ENCODE measurements at places on chromosomes 6 and 20.

- DNase-seq = no peak
Observed at GRCh38 chr20:41432746-41433145, 66.1 kb upstream of the EMILIN3 start.

GRCh38 chr6:2134554-2134953 is 110.9 kb downstream of the GMDS start:
- DNase-seq = no peak

- DNase-seq = no peak
Observed at GRCh38 chr6:33144373-33144772, 47.9 kb downstream of the COL11A2 start.

DNA sequence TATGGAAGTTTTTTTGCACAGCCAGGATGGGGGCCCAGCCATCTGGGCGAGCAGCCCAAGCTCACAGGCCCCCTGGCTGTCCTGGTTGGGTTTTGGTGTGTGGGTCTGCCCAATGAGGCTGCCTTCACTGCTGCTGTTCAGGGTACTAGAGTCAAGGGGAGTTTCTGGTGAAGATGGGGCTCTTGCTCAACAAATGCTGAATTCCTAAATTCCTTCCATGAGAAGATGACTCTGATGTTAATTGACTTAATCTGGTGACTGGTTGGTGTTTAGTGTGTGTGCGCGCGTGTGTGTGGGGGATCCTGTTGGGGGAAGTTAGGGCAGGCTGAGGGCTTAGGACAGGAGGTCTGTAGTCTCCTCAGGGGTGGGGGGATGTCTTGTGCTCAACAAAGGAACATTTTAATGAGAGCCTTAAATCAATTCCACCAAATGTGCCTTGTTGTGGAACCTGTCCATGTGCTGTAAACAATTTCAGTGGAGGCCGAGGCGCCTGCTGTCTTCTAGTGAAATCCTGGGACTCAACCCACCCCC is 1.9 kb downstream of the PTK7 start:
- DNase-seq = no peak

DNA sequence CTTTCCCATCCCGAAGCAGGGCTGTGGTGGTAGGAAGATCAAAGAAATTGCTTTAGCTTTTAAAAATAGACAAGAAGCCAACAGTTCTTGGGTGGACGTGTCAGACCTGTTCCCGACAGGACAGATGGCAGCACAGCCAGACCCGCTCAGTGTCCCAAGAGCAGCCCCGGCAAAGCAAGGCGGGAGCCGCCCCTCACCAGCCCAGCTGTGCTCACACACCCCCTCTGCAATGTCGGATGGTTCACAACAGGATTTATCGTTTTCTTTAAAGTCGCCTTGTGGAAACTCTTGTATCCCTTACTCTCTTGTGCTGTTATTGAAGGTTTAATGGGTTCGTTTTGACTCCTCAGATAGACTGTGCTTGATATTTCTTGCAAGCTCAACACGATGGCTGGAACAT is 302.4 kb downstream of the THBS2 start:
- no peak for DNase-seq

All from body of pancreas (tissue), 4 donors.